GM06990 (cell line): ENCODE measurements at places on chromosomes 7 and 10.
A peak's percentile ranks its signal among the peaks of the same experiment; 100 is the strongest.

DNA sequence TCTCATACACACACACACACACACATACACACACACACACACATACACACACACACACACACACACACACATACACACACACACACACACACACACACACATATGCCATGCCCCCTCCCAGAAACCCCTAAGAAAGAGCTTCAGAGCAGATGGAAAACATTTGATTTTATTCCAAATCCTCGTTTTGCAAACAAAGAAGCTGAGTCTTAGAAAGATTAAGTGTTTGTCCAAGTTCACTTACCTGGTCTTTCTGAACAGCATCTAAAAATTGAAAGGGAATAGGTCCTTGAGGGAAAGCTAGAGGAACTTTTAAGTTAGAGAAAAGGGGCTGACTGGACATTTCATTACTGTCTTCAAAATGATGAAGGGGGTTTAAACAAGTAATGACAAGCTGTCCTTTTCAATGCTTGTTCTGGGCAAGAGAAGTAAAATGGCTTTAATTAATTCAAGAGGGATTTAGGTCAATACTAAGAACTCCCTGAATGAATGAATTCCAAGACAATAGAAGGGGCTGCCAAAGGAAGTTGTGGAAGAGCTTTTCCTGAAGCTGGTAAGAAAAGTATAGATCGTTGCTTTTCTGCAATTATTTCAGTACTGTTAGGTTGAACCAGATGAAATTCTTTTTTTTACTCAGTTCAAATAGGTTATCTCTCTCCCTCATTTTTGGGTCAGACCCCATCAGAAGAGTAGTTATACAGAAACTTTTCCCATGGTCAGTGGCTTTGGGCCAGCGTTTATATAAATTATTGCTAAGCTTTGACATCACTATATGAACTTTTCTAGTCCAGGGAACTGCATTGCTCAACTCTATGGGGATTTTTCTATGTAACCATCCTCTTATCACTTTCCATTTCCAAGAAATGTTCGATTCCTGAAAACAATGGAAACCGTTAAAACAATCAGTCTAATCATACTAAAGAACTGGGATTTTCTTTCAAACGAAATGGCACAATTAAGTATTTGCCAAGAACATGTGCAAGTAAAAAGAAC lies 261.4 kb downstream of the MTERF1 start:
- no peak for DNase-seq

GRCh38 chr7:128932862-128933179 lies 4.9 kb upstream of the IRF5 start:
- DNase-seq, result peak; percentile 57

GRCh38 chr7:106100863-106101629 lies 11.1 kb downstream of the SYPL1 start:
- no peak for DNase-seq

GRCh38 chr7:14418633-14419032 lies 429.2 kb upstream of the ETV1 start:
- DNase-seq, result no peak

DNA sequence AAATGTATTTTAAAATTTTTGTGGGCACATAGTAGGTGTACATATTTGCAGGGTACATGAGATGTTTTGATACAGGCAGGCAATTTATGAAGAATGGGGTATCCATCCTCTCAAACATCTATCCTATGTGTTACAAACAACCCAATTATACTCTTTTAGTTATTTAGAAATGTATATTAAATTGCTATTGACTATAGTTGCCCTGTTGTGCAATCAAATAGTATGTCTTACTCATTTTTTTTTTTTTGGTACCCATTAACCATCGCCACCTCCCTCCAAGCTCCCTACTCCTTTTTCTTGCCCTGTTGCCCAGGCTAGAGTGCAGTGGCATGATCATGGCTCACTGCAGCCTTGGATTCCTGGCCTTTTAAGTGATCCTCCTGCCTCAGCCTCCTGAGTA lies 128.1 kb downstream of the BAMBI start:
- no peak for DNase-seq
